ENCODE measurements at places on chromosomes 13 and 19.

DNA sequence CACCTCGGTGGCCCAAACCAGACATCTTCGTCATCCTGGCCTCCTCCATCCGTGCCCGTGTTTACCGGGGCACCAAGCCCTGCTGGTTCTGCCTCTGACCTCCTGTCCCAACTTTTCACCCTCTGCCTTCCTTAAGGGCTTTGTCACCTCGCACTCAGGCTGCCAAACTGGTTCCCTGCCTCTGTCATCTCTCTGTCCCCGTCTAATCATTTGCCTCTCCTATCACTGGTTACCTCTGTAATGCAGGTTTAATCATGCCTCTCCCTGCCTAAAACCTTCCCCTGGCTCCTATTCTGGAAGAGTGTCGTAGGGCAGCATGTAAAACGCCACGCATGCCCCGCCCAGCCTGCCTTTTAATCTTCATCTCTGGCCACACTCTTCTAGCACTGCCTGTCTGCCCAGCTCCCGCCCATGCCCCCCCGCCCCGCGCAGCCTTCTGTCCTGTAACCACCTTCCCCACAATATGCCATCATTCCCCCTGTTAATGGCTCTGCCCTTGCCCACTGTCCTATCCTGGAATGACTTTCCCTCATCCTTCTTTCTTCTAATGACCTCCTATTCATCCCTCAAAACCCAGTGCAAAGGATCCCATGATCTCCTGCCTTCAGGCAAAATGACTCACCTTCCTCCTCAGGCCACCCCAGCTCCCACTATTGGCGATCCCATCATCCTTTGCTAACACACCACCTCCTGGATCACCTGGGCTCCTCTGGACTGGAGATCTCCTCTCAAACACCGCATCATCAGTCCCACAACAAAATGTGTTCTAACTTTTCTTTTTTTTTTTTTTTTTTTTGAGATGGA lies 66.7 kb downstream of the PEX11G start:
- DNase-seq = no peak

DNA sequence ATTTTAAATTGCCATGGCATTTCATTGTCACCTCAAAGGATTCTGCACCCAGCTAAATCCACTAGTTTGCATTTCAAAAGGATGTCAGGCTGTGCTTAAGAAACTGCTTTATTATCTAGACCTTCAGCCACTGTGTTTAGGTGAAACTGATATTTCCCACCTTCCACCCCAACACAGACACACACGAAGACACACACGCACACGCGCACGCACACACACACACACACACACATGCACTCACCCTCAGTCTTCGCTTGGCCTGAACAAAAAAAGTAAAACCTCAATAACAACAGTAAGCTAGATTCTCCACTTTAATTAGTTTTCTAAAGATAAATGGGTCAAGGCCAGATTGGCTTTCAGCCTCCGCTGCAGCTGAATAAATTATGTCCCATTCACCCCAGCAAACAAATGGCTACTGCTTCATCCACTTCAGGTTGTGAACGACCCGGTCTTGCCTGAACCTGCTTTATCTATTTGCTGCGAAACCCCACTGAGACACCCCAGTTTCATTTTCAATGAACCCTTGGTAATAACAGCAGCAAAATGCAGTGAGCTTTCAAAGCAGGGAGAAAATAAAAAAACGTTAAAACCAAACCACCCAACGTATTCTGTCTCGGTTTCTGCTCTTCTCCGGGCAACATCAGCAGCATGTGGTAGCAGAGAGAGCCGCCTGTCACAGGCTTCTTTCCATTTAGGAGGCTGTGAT lies 166.8 kb downstream of the DCT start:
- no peak for DNase-seq

DNA sequence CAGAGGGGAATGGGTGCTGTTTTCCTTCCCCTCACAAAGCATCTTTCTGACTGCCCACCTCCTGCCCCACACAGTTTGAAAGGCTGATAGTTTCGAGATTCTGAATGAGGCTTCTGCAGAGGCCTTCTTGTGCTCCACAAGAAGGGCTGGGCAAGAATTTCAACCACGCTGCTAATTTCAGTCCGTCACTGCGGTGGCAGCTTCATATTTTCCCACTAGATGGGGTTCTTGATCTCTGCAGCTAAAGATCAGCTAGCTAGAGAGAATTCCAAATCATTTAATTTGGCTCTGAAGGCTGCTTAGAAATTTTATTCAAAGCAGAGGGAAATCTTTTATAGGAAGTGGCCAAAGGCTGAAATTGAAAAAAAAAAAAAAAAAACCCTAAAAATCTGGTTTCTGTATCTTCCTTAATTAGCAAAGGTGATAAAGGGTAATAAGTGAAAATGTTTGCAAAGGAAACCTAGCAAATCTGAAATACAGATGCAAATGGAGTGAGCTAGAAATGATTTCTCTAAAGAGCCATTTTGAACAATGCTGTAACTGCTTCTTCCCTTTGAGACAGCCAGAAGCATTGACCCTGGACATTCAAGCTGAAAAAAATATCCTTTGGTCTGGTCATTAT lies 38.0 kb upstream of the C13orf42 start:
- DNase-seq = no peak

DNA sequence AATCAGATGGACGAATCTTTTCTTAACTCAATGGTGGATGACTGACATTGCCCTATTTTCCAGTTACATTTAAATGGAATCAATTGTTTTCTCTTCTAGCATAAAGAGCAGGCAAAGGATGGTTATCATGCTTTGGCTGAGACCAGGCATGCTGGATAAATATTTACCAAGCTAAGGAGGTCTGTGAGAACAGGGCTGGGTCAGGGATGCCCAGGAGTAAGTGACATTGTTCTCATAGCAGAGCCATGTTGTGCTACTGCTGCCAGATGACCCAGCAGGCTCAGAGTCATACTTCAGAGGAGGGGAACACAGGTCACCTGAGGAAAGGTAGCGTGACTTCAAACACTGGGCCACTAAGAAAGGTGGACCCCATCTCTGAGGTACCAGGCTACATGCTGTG lies 116.0 kb upstream of the RNF113B start:
- DNase-seq = no peak

GRCh38 chr13:59780058-59780457 lies 383.7 kb downstream of the DIAPH3 start:
- no peak for DNase-seq

- DNase-seq = no peak
Measured at GRCh38 chr13:20350382-20350763, 118.3 kb upstream of the GJB6 start.

- DNase-seq = no peak
Measured at GRCh38 chr19:29085630-29086029, 127.3 kb downstream of the UQCRFS1 start.

DNA sequence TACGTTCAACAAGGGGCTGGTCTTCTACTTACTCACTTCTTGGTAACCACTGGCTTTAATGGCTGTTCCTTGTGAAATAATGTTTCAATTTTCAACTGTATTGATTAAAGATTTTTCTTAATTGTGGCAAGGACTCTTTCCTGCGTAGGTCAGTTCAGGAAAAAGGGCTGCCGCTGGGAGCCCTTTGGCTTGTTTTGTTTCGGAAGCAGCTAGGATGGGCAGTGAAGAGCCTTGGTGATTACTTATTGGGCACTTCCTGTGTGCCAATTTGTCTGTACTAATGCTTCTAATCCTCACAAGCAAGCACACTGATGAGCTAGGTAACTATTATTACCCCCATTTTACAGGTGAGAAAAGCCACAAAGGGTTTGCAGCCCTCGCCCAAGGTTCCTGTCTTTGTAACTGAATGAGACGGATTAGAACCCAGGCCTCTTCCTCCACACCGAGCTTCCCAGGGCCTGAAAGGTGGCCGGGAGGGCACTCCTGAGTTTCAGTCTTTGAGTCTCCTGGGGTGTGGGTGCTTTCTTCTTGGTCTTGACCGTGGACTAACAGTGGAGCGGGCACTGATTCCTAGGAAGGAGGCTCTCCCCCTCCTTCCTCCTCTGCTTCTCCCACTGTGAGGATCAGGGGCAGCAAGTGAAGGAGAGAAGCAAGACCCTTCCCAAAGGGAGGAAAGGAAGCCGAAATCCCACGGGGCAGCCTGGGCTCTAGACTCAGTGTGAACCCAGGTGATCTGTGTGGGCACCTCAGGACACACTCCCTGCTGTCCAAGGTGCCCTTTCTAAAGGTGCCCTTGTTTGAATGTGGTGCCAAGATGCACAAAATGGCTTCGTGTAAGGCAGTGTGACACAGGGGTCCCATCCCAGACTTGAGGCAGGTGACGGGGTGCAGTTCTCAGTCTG lies 3.7 kb downstream of the COL4A2 start:
- DNase-seq = no peak

DNA sequence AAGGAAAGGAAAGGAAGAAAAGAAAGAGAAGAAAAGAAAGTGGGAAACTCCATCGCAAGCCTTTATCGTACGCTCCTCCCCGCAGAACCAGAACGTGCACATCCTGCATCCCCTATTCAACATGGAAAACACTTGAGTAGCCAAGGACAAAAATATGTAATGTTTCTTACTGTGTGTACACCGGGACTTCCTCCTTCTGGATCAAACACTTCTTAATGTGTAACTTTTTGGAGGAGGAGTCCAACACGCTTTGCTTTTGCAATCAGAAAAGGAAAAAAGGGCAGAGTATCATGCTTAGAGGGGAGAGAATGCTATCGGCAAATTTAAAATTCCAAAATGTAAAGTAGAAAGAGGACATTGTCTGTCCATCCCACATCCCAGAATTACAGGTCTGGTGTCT lies 7.8 kb upstream of the SHFL start:
- DNase-seq = no peak

DNA sequence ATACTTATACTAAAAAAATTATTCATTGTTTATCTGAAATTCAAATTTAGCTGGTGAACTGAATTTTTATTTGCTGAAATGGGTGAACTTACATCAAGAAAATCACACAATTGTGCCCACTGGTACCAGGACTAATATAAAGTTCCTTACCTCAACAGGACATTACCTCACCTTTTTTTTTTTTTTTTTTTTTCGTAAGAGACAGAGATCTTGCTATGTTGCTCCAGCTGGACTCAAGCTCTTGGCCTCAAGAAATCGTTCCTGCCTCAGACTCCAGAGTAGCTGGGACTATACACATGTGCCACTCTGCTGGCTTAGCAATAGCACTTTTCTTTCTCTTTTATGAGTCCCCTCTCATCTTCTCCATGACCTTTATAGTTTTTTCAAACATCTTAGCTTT lies 22.5 kb upstream of the NDFIP2 start:
- no peak for DNase-seq

GRCh38 chr19:39152066-39152465 lies 26.5 kb downstream of the PAK4 start:
- no peak for DNase-seq

GRCh38 chr13:71051573-71051972 lies 815.4 kb downstream of the DACH1 start:
- DNase-seq = no peak

GRCh38 chr19:18377026-18377425 lies 8.9 kb upstream of the GDF15 start:
- no peak for DNase-seq

GRCh38 chr13:51885651-51886050 lies 23.9 kb downstream of the CCDC70 start:
- DNase-seq = no peak

DNA sequence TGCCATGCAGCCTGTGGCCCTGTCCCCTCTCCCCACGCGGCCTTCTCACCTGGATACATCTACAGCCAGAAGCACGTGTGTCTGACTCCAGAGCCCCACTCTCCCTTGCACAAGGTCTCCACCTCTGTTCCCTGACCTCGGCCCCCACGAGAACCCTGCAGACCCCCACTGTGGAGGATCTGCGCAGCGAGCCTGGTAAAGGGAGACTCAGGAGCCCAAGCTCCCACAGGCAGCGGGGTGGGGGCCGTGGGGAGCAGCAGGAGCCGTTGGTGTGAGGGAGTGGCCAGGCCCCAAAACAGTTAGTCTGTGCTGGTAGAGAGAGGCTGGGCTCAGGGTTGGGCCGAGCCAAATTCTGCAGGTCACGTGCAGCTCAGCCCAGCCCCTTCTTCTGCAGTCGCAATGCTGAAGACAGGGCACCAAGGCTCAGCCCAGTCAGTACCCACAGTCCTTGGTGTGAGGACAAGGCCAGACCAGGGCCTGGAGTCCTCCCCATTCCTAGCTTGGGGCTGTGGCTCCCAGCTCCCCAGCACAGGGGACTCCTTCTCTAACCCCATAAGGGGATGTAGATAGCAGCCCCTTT lies 28.7 kb upstream of the SLC7A10 start:
- no peak for DNase-seq

DNA sequence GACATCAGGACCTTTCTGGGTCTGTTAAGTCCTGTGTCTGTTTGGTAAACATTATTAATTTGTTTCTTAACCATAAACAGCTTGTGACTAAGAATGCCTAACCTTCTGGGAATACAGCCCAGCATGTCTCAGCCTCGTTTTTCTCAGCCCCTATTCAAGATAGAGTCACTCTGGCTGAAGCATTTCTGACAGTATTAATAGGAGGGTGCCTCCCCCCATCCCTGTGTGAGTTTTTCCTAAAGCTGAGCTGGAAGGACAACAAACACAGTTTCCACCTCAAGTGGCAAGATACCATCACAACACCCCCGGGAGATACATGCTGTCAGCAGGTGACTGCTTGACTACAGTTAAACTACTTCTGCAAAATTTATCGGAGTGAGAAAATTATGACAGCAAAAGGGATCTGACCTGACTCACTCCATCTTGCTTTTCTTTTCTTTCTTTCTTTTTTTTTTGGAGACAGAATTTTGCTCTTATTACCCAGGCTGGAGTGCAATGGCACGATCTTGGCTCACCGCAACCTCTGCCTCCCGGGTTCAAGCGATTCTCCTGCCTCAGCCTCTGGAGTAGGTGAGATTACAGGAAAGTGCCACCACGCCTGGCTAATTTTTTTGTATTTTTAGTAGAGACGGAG lies 59.3 kb upstream of the ABCC4 start:
- no peak for DNase-seq

- DNase-seq = no peak
Measured at GRCh38 chr13:104979281-104980030, 1556.0 kb downstream of the EFNB2 start.

DNA sequence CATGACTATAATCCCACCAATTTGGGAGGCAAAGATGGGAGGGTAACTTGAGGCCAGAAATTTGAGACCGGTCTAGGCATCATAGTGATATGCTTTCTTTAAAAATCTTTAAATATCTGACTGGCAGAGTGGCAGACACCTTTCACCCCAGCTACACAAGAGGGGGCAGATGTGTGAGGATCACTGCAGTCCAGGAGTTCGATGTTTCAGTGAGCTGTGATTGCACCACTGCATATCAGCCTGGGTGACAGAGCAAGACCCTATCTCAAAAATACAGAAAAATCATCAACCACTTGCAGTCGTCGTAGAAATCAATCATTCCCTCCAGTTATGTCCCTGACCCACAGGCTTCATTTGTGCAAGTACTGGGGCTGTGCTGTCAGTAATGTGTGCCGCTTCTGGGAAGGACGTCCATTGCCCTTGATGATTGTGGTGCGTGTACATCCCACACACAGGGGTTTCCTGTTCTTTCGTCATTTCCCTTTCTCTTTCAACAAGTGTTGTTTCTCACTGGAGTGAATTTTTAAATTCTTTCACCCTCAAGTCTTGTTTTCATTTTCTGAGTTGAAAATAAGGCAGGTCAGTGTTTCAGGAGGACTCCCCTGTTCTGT lies 1.4 kb downstream of the LGALS14 start:
- DNase-seq = no peak

GRCh38 chr19:7933411-7933810 lies 7.5 kb upstream of the CTXN1 start:
- no peak for DNase-seq

All from stimulated activated CD8-positive, alpha-beta memory T cell treated with anti-CD3 and anti-CD28 coated beads, Interleukin-2, amount 100 ng/mL, for 1 hour (primary cell).